Stimulated activated CD8-positive, alpha-beta memory T cell treated with anti-CD3 and anti-CD28 coated beads, Interleukin-2, amount 100 ng/mL, for 1 hour (primary cell): ENCODE measurements at places on chromosomes 11 and 22.
A peak's percentile ranks its signal among the peaks of the same experiment; 100 is the strongest.

DNA sequence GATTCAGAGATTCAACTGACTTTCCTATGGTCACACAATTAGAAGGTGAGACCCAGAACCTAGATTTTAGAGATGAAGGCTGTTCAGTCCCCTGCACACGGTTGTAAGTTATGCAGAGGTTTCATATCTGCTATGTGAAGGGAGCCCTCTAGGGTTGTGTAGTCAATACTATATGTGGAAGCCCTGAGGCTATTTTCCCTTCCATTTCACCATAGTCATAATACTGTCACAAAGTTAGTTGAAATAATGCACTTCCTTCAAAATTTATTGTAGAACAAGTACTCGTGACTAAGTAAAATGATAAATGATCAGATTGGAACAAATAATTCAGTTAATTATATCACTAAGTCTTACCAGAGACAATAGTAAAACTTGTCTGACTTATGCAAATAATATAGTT lies 48.8 kb downstream of the ENDOD1 start:
- no peak for DNase-seq

- DNase-seq, result peak; percentile 75
Measured at GRCh38 chr11:2305140-2305778, 3.4 kb downstream of the TSPAN32 start.

GRCh38 chr11:3781423-3781822 lies 15.9 kb downstream of the NUP98 start:
- DNase-seq, result no peak

GRCh38 chr11:6615046-6615445 lies 3.0 kb upstream of the TAF10 start:
- DNase-seq, result no peak

GRCh38 chr11:115926601-115927000 lies 422.4 kb upstream of the CADM1 start:
- no peak for DNase-seq

- peak; percentile 36 for DNase-seq
Measured at GRCh38 chr22:37905534-37906363, at the start of gene MICALL1. MICALL1 (plus strand) TSS chr22:37906297; CDS start chr22:37906423, 126 bp downstream.

DNA sequence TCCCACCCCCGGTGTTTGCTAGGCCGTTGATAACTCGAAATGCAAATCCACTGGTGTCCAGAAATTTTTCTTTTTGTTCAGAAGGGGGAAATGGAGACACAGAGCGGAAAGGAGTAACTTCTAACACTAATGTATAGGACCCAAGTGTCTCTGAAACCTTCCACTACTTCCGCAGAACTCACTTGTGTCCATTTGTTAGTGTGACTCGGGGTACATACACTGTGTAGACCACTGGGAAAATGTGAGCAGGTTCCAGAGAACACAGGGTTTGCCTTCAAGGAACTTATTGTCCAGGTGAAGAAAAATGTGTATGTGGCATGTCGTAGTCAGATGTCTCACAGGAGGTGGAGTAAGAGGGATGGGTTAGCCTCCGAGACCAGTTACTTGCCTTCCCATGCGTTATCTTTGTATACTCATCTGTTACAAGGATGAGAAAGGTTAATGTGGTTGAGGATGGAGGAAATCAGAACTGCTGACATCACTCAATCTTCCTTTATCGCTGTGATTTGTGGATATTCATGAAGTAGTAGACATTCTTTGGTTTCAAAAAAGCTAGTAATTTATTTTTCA lies 857 bp downstream of the ARCN1 start:
- no peak for DNase-seq

DNA sequence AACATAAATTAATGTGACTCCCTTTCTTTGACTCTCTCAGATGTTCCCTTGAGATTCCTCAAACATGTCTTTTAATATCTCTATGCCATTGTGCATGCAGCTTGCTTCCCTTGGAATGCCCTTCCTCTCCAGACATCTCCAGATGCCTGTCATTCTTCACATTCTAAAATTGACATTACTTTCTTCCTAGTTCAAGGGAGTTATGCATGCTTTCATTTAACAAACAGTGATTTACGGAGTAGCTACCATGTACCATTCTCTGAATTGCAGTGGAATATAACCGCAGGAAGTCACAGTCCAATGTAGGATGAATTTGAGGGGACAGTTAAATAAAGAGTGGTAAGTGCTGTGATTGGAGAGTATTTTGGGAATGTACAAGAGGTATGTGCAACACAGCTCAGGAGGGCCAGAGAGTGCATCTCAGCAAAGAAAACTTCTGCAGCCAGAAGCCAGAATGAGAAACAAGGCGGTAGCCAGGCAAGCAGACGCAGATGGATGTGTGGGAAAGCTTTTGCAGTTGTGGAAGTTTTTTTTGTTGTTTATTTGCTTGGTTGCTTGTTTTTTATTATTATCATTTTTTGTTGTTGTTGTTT lies 18.7 kb downstream of the MMP10 start:
- DNase-seq, result no peak

GRCh38 chr11:46680815-46681214 lies 19.6 kb downstream of the ARHGAP1 start:
- DNase-seq, result no peak

GRCh38 chr11:70547386-70547785 lies 149.1 kb downstream of the CTTN start:
- DNase-seq, result no peak

GRCh38 chr22:49415151-49415951 lies 412.3 kb downstream of the BRD1 start:
- DNase-seq, result no peak

- no peak for DNase-seq
Measured at GRCh38 chr11:46050003-46050461, 71.2 kb downstream of the PHF21A start.

DNA sequence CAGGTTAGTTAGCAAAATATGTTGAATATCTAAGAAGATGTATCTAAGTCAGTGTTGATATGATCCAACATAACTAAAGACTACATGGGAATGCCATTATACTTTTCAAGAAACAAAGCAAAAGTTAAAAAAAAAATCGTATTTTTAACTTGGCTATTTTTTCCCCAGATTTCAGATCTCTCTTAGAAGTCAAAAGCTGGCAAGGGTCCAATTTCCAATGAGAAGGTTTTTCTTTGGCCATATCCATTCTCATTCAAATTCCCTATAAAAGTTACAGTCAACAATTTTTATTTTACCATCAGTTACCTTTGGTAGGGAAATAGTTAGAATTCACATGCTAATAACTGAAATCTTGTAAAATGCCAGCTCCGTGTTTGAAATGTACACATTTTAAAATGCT lies 70.5 kb upstream of the FAT3 start:
- DNase-seq, result no peak

- DNase-seq, result no peak
Measured at GRCh38 chr11:65698205-65698604, 13.8 kb upstream of the KAT5 start.

DNA sequence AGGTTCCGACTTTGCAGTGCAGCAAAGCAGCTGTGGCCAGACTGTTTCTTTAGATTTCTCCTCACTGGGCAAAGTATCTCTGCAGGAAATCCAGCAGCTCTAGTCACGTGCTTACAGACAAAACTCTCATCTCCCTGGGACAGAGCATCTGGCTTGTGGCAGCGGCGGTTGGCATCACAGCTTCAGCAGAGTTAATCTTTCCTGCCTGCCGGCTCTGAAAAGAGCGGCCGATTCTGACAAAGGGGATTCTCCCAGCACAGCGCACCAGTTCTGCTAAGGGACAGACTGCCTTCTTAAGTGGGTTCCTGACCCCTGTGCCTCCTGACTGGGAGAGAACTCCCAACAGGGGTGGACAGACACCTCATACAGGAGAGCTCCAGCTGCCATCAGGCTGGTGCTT lies 1357.3 kb upstream of the TENM4 start:
- no peak for DNase-seq

DNA sequence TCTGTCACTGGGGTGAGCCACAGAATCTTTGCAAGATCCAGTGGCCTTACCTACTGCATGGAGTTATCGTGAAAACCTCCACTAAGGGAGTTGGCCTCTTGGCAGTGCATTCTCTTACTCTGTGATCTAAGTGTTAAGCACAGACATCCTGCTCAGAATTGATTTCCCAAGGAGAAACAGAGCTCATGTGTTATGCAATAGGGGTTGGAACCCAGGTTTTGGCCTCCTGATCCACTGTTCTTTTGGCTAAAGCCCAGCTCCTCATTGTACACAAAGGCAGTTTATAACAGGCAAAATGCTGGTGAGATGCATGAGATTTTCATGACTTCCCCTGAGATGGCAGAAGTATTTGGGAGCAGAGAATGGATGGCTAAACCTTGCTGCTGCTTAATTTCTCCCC lies 11.8 kb downstream of the DTX4 start:
- no peak for DNase-seq

DNA sequence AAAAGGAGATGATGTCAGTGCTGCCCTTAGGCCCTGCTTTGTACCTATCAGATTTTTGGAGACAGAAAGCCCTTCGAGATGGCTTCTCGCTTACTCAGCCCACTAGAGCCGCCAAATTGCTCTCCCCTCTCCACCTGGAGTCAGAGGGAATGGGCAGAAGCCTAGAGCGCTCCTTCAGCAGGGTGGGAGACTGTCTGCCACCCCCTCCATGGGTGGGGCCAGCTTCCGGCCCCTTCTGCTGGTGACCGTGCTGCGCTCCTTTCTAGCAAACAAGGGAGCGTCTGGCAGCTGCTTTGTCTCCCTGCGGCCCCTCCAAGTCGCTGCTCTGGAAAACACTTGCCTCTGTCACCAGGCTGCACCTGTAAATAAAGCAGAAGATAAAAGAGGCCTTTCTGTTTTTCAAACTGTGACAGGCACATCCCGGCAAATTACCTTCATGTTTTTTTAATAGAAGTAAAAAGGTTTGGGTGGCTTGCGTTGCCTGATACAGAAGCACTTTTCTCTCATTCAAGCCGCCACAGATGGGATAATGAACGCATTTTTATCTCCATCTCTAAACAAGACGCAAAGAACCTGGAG lies 145.7 kb upstream of the NECTIN1 start:
- DNase-seq, result no peak

DNA sequence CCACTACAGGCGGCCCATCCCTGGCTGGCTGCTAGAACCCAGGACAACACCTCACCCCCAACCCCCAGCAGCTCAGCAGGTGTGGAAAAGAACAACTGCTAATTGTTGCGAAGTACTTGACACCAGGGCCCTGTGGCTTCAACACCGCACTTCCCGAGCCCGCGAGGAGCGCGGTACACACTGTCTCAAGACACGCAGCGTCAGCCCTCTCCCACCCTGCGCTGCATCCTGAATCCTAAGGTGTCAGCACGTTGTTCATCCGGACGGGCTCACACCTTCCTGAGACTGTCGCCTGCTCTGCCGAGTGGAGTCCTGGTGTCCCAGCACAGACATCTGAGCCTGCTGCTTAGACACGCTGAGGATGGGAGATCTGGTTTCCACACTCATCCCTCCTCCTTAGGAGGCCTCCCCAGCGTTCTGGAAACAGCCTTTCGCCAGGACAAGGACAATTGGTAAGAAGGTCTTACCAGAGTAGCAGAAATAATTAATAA lies 1336.2 kb downstream of the BRD1 start:
- DNase-seq, result no peak

DNA sequence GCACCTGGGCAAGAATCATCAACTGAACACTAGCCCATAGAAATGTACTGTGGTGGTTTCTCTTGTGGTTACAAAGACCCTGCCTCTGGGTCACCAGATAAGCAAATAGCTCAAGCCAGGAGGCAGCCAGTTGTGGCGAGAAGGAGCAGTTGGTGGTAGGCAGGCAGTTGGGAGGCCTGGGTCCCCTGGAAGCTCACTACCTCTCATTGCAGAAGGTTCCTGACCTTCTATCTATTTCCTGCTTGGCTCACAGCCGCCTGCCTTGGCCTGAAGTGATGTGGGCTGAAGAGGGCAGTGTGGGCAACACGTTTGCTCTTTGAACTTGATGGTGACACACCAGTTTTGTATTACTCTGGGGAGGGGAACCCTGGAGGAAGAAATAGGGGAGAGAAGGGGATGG lies 34.7 kb downstream of the NECTIN1 start:
- no peak for DNase-seq

- no peak for DNase-seq
Measured at GRCh38 chr11:90218606-90219005, 4.2 kb downstream of the CHORDC1 start.

DNA sequence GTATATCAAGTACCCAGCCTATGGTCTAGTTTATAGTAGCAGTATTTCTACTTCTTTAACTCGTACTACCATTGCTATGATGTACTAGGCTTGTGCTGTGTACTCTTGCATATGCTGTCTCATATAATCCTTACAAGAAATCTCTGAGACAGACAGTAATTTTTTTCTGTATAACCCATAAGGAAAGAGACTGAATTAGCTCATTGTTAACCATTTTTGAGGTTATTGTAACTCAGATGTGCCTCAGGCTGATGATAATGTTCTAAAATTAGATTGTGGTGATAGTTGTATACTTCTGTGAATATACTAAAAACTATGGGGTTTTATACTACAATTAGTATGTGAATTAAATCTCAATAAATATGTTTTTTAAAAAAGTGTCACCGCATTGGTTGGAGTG lies 112.2 kb upstream of the RRM1 start:
- no peak for DNase-seq

- no peak for DNase-seq
Measured at GRCh38 chr11:2944530-2944929, 15.3 kb upstream of the PHLDA2 start.

- no peak for DNase-seq
Measured at GRCh38 chr22:18083406-18083805, 5.6 kb downstream of the PEX26 start.

DNA sequence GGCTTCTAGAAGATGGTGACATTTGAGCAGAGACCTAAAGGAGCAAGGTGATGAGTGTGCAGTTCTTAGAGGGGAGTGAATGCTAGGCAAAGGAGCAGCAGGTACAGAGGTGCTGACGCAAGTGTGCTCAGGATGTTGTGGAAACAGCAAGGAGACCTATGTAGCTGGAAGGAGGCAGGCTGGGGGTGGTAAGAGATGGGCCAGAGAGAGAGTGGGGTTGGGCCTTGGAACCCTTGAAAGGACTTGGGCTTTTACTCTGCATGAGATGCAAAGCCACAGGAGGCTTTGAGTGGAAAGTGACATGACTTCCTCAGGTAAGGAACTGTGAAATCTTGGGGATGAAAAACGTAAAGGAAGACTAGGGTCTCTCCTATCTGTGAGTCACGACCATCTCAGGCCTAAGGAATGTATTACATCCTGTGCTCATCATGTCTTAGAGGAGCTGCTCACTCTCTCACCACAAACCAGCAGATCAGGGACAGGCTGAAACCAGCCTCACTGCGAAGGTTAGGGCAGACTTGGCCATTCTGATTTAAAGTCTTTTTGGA lies 65.4 kb downstream of the MICAL2 start:
- no peak for DNase-seq

- no peak for DNase-seq
Measured at GRCh38 chr11:98040061-98040808, 980.5 kb upstream of the CNTN5 start.

GRCh38 chr11:1336836-1337646 lies 27.6 kb upstream of the TOLLIP start:
- peak; percentile 33 for DNase-seq
